ENCODE measurements at places on chromosomes 1 and 21.
A peak's percentile ranks its signal among the peaks of the same experiment; 100 is the strongest.

DNA sequence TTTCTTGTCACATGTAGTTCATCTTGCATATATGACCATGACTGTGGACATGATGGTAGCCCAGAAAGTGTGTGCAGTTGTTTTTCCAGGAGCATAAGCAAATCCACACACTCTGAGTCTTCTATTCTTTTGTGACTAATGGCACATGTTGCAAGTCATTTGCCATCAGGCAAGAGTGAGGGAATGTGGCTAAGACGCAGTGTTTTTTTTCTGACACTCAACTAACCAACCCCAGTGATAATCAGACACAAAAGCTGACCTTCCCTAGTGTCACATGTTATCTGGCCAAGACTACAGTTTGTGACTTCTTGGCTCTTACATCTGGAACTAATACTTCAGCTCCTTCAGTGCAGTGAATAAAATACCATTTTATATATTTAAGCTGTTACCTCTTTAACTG lies 108.8 kb downstream of the ITSN1 start:
- DNase-seq: no peak

GRCh38 chr1:45306319-45306718 lies 20.4 kb upstream of the HPDL start:
- DNase-seq: peak; percentile 60

DNA sequence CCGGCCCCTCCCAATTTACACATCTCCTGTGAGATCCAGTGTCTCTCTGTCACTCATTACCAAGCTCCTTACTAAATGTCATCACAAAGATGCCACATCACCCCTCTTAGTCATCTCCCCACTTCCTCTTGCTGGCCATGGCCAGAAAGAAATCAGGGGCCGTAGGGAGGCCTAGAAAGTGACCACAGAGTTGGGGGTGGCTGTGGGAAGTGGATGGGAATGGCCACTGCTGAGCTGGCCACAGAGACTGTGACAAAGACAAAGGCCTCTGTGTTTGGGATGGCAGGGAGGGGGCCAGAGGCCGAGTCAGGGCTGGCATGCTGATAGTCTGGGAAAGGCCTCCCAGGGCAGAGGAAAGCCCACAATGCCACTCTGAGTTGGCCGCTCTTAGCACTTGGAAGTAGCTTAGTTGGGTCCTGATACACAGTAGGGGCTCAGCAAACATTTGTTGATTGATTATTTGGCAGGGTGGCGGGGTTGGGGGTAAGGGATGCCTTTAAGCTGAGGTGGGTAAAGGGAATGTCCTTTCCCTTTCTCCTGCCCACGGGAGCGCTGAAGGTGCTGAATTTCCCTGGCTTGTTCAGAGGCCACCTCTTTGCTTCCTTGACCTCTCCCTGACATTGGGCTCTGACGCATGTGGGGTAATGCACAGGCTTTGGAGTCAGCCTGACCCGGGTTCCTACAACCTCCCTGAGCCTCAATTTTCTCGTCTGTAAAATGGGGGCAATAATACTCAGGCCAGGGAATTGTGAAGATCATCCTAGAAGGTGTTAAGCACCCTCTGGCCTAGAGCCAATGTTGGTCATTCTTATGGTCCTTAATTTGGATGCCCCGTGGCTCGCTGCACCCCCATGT lies 13.2 kb downstream of the NAV1 start:
- DNase-seq: no peak

- DNase-seq: no peak
Measured at GRCh38 chr21:26790296-26790695, 54.9 kb downstream of the ADAMTS1 start.

DNA sequence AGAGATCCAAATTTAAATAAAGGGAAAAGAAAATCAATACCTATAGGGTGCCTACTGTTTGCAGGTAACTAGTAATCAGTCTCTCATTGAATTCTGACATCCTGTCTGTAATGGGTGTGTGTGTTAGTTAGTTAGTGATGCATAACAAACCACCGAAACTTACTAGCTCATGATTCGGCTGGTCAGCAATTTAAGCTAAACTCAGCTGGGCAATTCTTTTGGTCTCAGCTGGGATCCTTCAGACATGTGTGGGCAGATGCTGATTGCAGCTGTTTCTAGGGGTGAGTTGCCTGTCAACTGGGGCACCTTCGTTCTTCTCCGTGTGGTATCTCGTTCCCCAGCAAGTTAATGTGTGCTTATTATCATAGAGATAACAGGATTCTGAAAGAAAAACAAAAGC lies 40.2 kb upstream of the ZNF124 start:
- DNase-seq: no peak

DNA sequence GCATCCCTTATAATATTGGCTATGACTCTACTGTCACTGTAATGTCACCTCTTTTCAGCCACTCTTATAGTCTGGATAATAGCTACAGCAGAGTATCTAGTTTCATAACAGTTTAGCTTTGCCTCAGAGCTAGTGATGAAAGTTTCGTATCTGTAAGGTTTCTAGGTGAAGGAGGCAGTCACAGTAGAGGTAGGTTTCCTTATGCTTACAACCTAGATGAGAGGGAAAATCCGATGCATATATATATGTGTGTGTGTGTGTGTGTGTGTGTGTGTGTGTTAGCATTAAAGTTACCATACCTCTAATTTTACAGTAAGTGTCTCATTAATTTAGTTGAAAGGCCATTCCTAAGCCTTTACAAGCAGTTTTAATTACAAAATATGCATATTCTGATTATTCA lies 2.2 kb upstream of the TOR1AIP2 start:
- peak; percentile 25 for DNase-seq

DNA sequence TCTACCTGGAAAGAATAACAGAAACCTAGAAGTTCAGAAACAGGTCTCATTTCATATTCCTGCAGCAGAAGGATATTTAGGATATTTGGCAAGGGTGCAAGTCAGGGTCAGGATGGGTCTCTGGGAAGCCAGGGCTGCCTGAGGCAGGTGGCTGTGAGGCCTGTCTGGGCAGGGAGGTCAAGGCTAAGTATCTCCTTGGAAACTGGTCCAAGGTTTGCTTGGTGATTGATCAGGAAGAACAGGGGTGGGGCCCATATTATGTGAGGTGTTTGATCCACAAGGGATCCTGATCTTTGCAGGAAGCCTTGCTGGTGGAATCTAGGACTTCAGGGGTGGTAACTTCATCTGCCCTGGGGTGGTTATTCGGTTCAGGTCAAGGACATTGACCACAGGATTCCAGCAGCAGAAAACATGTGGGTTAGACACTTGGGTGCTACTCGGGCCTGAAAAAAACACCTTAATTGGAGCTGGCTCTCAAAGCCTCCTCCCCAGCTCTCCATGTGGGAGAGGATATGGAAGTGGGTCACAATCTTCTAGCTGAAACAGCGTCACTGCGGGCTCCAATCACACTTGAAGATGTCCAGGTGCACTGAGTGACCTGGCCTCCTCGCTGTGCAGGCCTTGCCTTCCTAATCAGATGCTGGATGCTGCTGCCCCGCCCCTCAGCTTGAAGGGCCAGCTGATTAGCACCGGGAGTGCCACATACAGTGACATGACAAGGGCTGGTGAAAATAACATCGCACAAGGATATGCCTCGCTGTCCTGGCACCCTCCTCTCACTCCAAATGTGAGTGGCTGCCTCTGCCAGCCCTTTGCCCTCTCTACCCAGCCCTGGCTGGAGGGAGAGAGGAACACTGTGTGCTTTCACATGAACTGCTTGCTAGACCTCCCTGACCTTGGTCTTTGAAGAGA lies 8.7 kb downstream of the CTNNBIP1 start:
- DNase-seq: no peak

DNA sequence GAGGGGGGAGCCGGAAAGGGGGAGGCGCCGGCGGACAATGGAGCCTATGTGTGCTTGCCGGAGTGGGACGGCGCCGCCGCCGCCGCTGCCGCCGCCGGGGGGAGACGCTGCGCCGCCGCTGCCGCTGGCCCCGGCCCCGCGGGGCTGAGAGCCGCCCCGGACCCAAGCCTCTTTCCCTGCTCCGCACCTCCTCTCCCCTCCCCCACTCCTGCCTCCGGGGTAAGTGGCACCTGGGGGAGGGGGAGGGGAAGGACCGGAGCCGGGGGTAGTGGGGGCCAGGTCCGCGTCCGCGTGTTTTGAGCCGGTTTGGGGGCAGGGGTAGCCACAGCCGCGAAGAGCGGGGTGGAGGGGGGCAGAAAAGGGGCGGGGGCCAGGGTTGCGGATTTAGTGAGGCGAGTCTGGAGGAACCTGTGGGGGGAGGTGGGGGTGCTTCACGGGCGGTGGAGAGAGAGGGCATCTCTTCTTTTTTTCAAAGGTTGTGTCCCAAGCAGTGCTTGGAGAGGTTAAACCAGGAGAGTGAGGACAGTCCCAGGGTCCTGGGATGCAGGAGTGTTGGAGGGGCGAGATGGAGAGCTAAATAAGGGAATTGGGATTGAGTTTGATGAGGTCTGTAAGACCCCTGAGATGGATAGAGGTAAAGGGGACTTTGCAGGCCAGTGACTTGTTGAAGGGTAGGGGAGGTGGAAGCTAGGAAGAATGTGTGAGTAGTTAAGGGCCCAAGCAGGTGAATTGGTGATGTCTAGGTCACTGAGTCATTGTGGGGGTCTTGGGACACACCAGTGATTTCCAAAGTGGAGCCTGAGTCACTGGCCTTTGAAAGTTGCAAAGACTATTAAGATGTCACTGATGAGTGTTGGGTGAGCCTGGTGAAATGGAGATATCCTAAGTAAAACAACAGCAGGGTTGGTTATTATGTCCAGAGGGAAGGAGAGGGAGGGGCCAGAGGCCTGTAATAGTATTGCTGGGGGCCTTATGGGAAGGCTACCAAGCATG lies 59.1 kb downstream of the BCL9 start:
- peak; percentile 21 for DNase-seq

DNA sequence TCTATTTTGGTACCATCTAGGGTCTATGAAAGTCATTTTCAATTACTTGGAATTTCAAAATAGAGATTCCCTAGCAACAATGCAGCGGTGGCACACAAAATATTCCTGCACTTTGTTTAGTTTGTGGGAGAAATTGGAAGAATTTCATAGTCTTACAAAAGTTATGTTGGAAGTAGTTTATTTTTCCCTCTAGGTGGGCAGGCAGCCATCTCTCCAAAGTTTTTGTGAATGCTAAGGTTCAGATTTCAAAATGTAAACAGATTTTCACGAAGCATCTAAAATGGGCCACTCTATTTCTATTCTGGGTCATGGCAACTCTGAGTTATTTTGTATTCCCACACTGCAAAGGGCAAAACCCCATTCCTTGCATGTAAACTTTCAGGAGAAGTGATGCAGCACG lies 8.0 kb downstream of the SMCP start:
- DNase-seq: no peak

DNA sequence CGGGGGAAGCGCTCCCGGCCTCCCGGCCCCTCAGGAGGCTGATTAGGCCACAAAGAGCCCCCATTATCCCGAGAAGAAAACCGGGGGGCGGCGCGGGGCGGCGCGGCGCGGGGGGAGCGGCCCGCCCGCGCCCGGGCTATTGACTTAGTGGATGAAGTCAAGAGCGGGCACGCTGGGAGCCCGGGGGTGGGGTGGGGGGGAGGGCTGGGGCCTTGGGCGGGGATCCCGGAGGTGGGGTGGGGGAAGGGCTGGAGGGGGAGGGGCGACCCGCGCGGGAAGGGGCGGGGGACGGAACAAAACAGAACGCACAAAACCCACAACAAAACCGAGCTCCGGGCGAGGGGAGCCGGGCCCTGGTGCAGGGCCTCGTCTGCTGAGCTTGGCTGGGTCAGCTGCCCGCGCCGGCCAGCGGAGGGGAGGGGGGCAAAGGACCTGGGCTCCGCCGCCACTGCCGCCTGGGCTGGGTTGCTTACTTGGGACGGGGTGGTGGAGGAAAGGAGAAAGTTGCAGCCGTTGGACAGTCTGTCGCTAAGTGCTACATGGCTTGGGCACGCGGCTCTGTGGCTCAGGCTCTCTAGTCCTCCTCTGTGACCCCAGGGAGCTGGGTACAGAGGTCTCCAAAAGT lies 16.3 kb downstream of the PAX7 start:
- DNase-seq: no peak

GRCh38 chr1:211830328-211831142 lies at the start of gene LPGAT1:
LPGAT1 (minus strand) TSS chr1:211830763; CDS start chr1:211829296, 1,467 bp downstream.
- DNase-seq: peak; percentile 68

GRCh38 chr1:38127428-38127827 lies 80.8 kb upstream of the POU3F1 start:
- no peak for DNase-seq

DNA sequence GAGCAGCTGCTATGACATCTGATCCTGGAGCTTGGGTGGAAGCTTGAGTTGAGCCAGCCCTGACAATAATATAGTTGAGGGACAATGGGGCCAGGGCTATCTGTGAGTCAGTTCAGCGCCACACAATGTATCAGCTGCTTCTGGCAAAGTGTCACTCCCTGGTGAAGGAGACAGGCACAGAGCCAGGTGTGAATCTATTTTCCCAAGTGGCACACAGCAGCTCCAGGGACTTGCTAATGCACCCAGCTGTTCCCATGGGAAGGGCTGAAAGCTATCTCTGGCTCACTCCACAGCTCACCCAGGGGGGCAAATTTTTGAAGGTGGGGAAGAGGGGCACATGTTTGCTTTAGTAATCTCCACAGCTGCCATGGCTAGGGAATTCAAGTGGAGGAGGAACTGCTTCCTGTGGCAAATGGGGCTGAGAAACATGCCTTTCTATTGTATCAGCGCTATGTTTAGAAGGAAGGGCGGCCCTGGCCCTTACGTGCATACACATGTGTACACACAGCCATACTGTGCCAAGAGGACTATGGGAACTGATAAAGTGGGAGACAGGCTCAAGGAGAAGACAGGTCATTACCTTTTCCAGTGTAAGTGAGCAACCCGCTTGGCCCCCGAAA lies 2.2 kb downstream of the CYB5R1 start:
- DNase-seq: no peak

DNA sequence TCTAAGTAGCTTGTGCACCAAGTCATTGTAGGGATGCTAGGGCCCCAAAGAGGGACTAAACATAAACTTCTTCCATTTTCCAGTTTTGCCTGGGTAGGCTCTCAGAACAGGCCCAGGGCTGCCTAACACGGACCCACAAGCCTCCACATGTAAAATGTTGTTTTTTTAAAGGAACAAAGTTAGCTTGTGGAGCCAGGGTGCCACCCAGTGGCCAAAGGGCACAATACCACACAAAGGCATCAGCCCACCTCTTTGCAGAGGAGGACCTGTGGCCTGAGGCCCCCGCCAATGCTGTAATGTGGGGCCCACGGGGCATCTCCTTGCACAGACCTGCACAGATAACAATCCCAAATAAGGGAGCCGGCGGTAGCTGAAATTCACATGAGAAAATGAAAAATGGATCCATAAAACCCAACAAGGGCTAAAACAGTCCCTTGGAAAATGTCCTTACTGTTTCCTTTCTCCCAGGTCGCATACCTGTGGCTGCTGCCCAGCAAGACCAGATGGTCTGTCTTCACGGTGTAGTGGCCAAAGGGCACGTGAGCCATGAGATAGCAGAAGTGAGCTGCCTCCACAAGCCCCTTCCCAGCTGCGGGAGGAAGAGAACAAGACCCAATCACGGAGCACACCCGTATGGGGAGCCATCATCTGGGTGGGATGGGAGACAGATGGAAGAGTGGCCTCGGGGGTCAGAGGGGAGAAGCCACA lies 23.8 kb downstream of the SEC16B start:
- DNase-seq: peak; percentile 55

Data from activated CD4-positive, alpha-beta T cell treated with anti-CD3 and anti-CD28 coated beads, Interleukin-2, amount 50 U/mL, for 16 hours (primary cell).